GM23248 (cell line): ENCODE measurements at places on chromosomes 2 and 18.

DNA sequence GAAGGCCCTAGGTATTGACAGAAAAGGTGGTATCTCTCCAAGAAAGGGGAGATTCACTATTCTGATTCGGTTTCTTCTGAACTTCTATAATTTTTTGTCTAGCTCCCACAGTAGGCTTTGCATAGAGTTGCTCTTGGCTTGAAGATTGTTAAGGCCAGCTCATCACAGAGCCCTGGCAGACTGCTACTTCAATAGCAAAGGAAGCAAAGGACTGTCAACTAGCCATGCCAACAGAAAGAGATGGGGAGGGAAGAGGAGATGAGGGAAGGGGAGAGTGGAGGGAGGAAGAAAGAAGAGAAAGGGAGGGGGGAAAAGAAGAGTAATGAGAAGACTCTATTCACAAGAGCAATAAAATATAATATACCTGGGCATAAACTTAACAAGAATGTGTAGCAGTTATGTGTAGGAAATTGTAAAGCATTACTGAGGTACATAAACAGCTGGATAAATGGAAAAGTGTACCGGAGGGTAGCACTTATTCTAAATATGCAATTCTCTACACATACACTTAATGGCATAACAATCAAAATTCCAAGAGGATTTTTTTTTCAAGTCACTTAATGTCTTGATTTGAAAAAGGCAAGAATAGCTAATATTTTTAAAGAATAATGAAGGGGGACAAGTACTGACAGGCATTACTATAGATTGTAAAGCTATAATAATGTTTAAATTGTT lies 102.5 kb downstream of the LOXHD1 start:
- DNase-seq, result no peak

DNA sequence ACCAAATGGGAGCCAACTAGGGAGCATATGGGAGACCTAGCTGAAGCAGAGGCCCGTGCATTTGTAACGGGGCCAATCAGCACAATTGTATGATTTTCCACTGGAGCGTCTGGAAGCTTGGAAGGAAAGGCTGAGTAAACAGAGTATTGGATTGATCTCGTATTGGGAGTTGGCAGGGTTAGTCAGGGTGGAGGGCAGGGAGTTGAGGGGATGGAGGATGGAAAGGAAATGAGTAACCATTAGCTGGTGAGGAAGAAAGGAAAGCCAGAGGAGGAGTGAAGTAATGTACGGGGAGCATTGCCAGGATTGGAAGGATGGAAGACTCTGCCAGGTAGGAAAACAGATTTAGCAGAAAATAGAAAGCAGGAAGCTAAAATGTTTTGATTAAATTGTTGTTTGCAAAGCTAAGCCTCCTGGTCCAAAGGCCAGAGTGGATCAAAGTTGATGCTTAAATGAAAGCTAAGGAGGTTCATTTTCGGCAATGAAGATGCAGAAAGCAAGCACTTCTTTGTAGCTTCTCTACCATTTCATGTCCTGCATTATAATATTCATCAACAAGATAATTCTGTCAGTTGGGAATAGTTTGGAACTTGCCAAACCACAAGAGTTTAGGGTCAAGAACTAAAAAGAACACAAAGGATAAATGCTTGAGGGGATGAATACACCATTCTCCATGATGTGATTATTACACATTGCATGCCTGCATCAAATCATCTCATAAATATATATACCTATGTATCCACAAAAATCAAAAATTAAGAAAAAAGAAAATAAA lies 75.6 kb upstream of the TTN start:
- DNase-seq, result peak; percentile 82

GRCh38 chr2:222806526-222807137 lies 54.2 kb upstream of the ACSL3 start:
- DNase-seq, result no peak

- DNase-seq, result no peak
Observed at GRCh38 chr2:225636558-225636957, 237.0 kb downstream of the NYAP2 start.

DNA sequence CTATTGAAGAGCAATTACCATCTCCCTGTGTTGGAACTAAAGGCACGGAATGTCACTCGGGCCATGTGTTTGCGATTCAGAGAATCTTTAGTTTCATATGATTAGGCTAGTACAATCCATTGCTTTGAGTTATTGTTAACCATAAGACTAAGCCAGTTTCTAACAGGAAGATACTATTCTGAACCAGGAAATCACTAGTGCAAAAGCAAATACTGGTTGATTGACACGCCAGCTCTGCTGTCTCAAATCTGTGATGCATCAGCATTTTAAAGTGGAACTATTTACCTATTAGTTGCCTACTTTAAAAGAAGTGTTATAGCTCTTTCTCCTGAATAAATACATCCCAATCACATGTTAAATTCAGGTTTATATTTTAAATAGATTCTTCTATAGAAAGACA lies 61.9 kb downstream of the AFTPH start:
- no peak for DNase-seq

DNA sequence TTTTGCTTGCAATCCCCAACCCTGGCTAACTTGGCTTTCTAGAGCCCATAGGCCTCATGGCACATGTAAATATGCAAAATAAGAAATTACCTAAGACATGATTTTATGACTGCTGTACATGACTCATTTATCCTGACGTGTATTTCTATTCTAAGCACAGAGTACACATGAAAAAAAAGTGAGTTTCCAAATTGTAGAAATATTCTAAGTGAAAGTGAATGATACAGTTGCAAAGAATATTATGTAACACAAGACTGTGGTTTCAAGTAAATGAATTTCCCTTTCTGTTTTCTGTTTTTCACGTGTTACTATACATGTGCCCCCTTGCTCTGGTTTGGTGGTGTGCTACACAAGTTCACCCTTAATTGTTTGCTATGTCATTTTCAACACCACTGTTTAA lies 162.4 kb downstream of the LRP1B start:
- DNase-seq, result peak; percentile 54

DNA sequence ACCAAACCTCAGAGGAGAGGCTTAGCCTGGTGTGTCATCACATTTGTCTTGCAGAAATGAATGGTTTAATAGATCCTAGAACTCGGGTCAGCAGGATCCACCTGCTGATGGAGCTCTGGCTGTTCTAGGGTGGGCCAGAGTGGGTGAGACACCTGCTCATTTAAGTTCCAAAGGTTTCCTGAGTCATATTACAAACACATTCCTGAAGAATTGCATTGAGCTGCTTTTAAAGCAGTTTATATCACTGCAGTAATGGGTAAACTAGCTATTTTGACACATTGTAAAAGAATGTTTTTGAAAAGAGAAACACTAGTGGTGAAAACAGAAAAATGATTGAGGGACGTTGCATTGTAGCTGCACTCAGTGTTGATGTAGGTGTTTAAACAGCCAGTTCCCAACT lies 175.3 kb upstream of the TCF4 start:
- DNase-seq, result peak; percentile 60

GRCh38 chr2:120498121-120498520 lies 152.2 kb downstream of the INHBB start:
- no peak for DNase-seq

- peak; percentile 25 for DNase-seq
Observed at GRCh38 chr2:62826141-62826540, 120.6 kb downstream of the EHBP1 start.

- no peak for DNase-seq
Observed at GRCh38 chr2:168145011-168145410, 102.4 kb downstream of the STK39 start.

- DNase-seq, result no peak
Observed at GRCh38 chr2:15745350-15745749, 153.7 kb downstream of the DDX1 start.

DNA sequence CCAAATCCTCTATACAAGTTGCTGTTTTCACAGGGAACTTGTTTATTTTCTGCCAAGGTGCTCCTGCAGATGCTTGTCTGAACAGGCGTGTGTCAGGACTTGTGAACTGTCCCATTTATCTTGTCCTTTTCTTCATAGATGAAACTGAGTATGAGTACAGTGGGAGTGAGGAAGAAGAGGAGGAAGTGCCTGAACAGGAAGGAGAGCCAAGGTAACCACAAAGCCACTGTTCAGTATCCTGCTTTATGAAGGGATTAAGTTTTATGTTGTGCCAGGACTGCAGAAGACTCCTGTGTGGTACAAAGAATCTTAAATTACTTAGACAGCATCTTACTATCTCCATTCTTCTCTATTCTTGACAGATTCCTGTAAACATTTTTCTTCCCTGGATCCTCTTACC lies 145.0 kb downstream of the MAP4K4 start:
- DNase-seq, result no peak

DNA sequence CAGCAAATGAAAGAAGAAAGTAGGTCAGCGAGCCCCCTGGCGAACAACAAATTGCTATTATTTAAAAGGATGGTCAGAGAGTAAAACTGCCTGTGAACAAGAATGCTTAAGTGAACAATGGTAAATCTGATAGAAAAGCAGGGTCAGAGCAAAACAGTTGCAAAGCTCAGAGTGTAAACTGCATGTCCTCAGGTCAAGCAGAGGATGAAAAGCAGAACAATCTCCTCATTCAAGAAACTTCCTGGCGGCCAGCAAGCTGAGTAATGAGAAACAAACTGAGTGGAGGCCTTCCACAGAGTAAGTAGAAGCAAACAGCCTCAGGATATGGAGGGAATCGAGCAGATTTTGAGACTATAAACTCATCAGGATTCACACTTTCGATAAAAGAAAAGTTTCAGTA lies 117.9 kb downstream of the PPP1R1C start:
- DNase-seq, result peak; percentile 19

DNA sequence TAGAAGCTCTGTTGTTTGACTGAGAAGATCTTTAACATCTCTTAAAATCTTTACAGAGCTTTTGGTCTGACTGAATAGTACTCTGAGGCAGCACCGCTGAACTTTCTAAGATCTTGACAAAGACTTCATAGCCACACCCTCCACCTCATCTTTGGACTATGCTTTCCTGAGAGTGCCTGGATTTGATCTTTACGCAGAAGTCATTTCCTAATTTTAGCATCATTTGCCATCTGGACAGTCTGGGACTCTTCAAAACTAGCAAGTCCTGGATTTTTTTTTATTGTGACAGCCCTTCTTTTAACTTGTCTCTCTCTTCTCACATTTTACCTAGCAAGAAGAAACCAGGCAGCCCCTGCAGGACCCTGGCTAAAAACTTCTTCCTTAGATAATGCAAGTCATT lies 188.8 kb downstream of the CTIF start:
- DNase-seq, result peak; percentile 82

GRCh38 chr2:238098901-238099713 lies 1.0 kb upstream of the ESPNL start:
- DNase-seq, result no peak
